NCI-H510A (cell line): ENCODE measurements at places on chromosomes 2 and 18.

- DNase-seq = no peak
Measured at GRCh38 chr18:8221452-8221851, 387.8 kb upstream of the RAB12 start.

GRCh38 chr2:88061295-88061694 lies 5.7 kb upstream of the KRCC1 start:
- no peak for DNase-seq

GRCh38 chr2:107411267-107411666 lies 415.4 kb upstream of the RGPD4 start:
- no peak for DNase-seq

DNA sequence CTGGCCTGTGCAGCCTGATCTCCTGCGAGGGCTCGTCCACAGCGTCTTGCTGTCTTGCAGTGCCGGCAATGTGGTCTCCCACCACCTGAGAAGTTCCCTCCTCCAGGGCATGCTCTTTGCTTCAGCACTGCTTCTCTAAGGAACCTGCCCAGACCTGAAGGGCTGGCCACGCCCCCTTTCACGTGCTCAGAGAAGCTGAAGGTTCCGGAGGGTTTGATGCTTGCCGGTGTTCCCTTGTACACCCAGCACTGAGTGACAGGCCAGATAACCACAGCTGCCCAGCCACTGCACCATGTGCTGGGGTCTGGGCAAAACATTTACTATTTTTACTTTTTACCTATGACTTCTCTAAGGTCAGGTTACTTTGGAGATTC lies 1.7 kb upstream of the POLR2D start:
- peak; percentile 26 for DNase-seq

DNA sequence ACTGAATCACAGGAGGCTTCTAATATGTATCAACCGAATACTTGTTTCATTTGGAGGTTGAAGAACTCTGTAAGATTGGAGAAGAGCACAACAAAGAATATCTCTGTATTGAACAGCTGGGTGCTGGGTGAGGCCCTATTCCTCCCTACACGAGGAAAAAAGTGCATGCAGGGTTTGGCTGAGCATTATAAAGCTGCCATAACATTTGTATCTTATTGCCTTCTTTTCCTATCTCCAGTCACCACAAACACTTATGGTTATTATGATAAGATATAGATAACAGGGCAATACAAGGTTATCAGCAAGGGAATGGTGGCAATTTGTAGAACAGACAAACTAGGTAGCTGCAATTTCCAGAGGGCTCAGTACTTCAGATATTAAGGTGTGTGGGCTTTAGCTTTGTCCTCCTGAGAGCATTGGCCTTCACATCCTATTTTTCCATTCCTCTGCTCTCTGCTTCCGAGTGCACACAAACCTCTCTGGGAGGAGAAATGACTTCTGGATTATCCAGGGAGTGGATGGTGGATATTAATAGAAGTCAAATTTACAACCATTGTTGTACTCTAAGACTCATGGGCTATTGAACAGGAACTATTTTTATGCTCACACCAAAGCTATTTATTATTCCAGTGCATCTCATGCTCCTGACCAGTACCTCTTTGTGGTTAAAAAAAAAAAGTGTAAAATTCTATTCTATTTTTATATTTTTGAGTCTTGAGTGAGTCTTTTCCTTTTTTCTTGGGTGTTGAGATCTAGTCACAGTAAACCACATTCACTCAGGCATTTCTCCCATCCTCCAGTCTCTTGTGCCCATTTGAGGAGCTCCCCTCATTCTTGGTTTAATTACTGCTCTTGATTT lies 248.4 kb downstream of the ETAA1 start:
- no peak for DNase-seq

- no peak for DNase-seq
Measured at GRCh38 chr2:107931412-107931811, 54.9 kb upstream of the SLC5A7 start.

DNA sequence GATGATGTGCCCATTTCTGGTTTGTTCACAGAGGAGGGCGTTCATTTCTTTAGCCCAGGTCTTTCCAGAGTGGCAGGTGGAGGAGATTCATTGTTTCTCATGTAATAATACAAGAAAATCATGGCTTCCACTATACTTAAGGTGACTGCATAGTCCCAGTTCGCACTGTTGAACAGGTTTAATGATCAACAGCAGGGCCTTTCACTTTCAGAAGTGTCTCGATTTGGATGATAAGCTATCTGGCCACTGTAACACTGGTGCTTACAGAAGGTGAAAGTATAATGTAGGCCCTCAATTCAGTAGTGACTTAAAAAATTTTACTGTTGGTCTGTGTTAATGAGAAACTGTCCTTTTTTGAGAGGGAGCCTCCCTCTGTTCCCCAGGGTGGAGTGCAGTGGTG lies 1.4 kb downstream of the RMC1 start:
- DNase-seq = no peak

DNA sequence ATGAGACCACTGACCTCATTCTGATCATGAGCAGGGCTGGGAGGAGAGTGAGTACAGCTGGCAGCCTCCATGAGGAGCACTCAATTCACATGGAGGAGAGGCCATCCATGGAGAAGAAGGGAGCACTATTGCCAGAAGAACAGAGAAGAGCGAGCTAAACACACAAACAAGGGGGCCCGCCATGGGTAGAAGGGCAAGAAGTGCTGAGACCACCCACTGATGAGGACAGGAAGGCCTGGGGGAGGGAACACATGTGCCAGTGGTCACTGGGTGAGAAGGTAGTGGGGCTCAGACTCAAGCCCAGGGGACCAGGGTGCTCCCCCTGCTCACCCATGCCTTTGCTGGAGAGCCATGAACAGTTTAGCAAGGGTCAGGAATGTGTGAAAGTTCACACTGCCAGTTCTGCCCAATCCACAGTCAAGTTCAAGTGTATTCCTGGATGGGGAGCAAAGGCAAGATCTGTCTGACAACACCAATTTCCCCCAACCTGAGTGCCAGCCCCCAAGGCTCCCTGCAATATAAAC lies 57.7 kb downstream of the TTC32 start:
- no peak for DNase-seq

- no peak for DNase-seq
Measured at GRCh38 chr2:218478544-218478943, 59.6 kb downstream of the VIL1 start.

DNA sequence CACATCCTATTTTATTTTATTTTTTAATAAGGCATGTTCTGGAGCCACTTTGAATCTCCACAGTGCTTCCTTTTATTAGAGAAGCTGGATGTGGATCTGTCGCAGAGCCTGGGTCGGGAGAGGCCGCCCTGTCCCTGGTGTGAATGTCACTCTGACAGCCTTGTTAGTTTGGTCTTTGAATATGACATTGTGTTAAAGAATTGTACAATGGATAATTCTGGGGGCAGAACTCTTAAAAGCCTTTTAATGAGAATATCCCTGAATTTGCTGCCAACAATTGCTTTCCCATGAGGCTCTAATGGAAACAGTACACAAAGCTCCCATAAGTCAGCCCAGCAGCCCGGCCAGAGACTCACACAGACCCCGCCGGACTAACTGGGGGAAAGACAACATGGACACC lies 82.4 kb downstream of the MTCL1 start:
- DNase-seq = no peak

DNA sequence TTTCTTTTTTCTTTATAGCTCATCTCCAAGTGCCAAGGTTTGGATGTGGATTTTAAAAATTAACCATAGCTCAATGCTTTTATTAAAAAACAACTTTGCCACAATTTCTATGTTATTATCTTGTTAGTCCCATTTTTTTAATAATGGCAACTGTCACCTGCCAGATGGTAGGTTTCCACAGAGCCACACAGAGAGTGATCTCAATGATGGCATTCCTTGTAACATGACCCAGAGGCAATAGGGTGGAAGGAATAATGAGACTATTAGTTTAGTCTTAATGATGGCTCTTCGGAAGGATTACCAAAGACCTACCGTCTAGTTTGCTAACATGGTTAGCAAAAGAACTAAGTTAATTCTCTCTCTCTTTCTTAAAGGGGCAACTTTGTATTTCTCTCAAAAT lies 64.0 kb downstream of the REL start:
- DNase-seq = peak; percentile 17

DNA sequence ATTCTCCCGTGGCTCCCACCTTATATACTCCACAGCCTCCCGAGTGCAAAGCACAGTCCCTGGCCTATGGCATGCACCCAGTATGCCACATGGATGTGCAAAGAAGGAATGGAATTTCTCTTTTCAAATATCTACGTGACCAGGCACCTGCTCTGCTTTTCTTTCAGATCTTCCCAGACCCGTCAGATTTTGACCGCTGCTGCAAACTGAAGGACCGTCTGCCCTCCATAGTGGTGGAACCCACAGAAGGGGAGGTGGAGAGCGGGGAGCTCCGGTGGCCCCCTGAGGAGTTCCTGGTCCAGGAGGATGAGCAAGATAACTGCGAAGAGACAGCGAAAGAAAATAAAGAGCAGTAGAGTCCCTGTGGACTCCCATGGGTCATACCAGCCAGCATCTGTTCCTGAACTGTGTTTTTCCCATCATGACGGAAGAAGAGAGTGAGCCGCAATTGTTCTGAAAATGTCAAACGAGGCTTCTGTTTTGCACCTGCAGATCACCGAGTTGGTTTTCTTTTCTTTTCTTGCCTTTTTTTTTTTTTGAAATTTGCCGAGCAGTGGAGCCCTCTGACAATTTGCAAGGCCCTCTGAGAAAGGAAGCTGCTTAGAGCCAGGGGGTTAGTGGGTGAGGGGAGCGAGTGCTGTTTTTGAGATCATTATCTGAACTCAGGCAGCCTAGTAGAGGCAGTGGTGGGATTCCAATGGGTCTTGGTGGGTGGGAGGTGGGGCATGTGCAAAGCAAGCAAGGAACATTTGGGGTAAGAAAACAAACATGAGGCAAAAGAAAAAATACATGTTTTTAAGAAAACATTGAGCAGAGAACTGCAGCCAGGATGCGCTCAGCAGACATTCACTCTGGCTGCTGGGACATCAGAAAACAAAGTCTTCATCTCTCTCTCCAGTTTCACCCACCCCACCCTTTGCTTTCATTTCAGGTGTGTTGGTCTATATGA lies 26.2 kb downstream of the LBH start:
- no peak for DNase-seq

GRCh38 chr2:156731506-156731905 lies 295.3 kb downstream of the GPD2 start:
- no peak for DNase-seq

GRCh38 chr2:106758901-106759497 lies 127.0 kb downstream of the ST6GAL2 start:
- no peak for DNase-seq

GRCh38 chr18:14945984-14946383 lies 198.0 kb downstream of the ANKRD30B start:
- no peak for DNase-seq

DNA sequence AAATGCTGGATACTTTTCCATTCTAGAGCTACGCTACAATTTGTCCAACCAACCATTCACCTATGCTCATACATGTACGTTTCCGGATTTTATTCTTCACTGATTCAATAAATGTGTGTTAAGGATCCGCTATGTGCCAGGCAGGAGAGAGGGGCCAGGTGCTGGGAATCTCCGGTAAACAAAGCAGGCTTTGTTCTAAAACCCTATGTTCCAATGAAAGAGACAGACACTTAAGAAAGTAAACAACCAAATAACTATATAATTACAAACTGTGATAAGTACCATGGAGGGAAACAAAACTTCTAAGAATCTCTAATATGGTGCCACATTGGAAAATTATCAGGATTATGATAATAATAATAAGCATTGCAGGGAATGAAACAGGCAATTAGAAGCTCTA lies 22.2 kb upstream of the POMC start:
- DNase-seq = no peak

DNA sequence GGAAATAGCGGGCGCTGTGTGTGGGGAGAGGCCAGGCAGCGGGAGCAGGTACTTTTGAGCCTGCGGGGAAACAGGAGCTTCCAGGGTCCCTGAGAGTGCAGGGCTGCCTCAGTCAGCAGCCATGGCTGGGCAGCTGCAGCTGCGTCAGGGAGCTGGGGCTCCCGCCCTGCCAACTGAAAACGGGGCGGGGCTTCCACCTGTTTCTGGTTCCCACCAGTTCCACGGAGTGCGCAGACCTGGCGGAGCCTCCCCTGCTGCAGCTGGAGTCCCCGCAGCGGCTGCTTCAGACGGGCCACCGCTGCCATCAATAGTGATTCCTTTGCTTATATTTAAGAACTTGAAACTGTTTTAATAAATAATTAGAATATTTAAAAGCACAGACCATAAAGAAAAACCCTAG lies 30.6 kb upstream of the RPRM start:
- no peak for DNase-seq

DNA sequence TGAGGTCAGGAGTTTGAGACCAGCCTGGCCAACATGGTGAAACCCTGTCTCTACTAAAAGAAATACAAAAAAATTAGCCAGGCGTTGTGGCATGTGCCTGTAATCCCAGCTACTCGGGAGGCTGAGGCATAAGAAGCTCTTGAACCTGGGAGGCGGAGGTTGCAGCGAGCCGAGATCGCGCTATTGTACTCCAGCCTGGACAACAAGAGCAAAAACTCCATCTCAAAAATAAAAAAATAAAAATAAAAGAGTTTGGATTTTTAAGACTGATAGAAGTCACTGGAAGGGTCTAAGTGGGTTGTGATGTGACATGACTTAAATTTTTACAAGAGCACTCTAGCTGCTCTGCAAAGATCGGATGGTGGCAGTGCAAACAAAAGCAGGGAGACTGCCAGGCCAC lies 15.9 kb downstream of the KCNK3 start:
- no peak for DNase-seq
